ENCODE measurements at places on chromosomes 3 and 15.

DNA sequence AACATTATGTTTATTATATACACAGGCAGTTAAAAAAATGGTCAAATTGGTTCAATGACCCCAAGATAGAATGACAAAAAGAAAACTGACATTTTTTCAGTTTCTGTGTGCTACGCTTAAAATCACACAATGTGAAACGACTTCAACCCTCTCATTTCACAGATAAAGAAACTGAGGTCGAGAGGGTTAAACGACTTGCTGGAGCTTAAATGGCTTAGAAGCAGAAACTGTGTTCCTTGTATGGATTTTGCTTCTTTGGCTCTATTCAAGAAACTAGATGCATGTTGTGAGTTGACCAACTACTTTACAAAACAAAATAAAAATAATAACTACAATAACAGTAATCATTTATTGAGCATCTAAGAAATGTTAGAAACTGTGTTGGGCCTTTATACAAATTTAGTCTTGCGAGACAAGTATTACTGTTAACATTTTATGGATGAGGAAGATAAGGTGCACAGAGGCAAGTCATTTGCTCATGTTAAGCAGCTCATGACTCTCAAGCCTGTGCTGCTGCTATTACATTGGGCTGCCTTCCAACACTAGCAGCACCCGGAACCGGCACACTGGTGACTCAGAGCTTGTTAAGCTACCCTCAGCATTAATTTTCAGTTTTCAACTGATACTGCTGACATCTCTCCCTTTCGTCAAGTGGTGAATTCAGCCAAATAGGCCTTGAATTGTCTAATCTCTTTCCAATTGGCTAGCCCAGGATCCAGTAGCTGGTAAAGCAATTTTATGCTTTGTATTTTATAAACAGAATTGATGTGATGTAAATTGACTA, 487.6 kb downstream of the NAALADL2 start:
- DNase-seq, result no peak

- no peak for DNase-seq
Observed at GRCh38 chr15:39597751-39598185, 16.9 kb downstream of the THBS1 start.

GRCh38 chr15:78069052-78069414, 8.5 kb downstream of the TBC1D2B start:
- no peak for DNase-seq

DNA sequence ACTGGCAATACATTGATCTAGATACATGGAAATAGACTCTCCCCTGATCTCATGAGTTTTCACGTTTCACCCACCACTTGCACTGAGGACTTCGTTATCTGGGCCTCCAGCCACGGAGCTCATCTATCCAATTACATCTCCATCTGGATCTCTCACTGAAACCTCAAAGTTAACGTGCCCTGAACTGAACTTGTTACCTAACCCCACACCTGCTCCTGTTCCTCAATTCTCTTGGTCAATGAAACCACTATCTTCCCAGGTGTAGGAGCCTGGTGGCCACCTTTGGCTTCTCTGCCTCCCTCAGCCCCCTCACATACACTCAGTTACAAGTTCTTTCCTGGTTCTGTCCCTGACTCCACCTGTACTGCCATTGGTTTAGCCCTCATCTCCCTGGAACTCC, 9.7 kb downstream of the DGKG start:
- DNase-seq, result no peak

DNA sequence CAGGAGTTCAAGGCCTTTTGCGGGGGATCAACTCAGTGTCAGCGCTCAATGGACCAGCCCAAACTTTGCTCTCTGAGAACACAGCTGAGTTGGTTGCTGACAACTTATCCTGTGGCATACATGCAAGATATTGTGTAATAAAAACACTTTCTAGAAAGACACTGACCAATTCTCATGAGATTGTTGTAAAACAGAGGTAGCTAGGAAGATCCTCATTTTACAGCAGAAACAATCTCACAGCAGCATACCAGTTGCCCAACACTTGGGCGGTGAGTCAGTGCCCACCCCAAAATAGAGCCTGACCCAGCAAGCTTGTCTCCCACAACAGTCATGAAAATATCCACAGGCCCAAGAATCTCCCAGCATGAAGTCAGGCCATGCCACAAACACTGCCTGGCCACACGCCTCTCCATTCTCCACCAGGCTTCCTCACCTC, 18.2 kb downstream of the KLHL6 start:
- no peak for DNase-seq

Data from CD4-positive, alpha-beta T cell treated with Interleukin-15 for 4 hours (primary cell).